H4 (cell line): ENCODE measurements at places on chromosomes 6 and 20.

DNA sequence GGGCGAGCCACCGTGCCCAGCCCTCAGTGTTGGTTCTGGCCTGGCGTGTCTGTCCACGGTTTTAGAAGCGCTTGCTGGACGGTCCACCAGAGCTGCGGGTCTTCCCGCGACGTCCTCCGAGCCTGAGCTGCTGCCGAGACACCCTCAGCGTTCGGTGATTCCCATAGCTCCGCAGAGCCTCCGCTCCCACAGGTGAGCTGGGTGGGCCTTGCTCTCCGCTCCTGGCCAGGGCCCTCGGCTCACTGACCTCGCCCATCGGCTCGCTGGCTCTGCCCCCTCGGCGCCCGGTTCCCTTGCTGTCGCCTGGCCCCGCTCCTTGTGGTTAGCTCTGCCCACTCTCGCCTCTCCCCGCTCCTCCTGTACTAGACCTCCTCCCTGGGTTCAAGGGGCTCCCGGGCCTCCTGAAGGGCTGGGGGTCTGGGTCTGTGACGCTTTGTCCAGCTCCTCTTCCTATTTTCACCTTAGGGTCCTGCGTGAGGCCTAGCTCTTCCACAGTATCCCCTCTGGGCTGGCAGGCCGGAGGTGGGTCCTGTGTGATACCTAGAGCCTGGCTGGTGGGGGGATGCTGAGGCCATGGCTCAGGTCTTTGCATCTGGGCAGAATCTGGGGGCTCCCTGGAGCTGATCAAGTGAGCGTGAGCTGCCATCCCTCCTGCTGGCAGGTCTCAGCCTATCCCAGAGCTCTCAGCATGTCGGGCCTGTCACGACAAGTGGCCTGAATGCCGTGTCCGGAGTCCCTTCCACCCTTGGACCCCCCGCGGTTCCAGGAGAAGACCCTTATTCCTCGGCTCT, 5.0 kb upstream of the COX4I2 start:
- no peak for DNase-seq

- no peak for DNase-seq
Measured at GRCh38 chr6:108030211-108030610, 44.3 kb downstream of the OSTM1 start.

- no peak for DNase-seq
Measured at GRCh38 chr6:5197084-5197483, 63.7 kb downstream of the LYRM4 start.

DNA sequence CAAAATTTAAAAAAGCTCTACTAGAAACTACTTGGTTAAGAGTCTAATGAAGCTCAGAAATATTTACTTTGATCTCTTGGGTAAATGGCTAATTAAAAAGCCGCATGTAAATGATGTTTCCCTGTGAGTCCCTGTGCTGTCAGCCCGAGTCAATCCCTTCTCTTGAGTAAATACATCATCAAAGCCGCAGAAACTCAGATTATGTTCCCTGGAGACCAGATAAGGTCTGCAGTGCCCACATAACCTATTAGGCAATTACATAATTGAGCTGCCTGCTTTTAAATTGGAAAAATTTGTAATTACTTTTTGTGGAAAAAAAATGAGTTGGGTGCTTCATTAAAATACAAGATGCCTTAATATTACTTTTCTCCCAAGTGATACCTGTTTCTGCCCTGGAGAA, 83.1 kb downstream of the KIZ start:
- DNase-seq = no peak

DNA sequence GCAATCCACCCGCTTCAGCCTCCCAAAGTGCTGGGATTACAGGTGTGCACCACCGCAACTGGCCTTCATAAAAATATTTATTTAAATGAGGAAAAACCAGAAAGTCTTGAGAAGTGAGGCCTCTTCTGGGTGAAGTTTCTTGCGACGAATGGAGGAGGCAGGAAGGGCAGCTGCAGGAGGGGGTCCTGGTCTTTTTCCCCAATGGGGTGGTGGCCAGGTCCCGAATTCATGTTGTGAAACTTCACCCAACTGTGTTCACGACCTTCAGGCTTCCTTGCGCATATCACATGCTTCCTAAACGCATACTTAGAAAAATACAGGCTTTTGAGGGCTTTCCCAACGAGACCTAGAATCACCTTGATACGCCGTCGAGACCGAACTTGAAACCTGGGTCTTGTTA, 145.1 kb downstream of the CDH4 start:
- DNase-seq = no peak

GRCh38 chr6:142551274-142551811, 249.5 kb downstream of the ADGRG6 start:
- peak; percentile 83 for DNase-seq

- DNase-seq = peak; percentile 53
Measured at GRCh38 chr6:53347921-53348370, 804 bp downstream of the ELOVL5 start.

- DNase-seq = no peak
Measured at GRCh38 chr6:45082091-45082490, 246.0 kb upstream of the RUNX2 start.

GRCh38 chr20:5608104-5608441, 142.1 kb upstream of the SHLD1 start:
- no peak for DNase-seq

DNA sequence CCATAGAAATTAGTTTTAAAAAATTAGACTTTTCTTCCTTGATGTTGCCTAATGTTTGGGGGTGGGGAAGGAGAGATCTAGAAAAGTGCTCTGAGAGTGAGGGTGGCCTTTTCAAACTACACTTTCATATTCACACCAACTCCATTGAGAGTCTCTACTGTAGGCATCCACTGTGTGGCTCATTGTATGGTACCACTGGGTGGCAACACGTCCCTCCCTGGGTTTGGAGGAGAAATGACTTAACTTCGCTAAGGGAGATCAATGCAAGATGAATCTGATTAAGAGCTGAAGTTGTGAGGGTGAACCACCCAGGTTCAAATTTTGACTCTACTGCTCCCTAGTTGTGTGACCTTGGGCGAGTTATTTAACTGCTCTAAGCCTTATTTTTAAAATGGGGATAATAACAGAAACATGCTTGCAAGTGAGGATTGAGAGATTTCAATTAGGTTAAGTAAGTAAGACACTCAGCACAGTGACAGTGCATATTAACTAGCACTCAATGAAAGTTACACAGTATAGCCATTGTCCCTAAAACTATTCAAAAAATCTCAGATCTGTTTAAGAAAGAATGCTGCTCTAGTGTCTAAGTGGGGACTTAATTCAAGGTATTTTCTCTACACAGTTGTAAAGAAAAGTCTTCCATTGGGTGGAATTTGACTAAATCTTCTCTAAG, 193.5 kb upstream of the CNR1 start:
- no peak for DNase-seq

- DNase-seq = no peak
Measured at GRCh38 chr20:17749978-17750721, 50.4 kb downstream of the BANF2 start.

DNA sequence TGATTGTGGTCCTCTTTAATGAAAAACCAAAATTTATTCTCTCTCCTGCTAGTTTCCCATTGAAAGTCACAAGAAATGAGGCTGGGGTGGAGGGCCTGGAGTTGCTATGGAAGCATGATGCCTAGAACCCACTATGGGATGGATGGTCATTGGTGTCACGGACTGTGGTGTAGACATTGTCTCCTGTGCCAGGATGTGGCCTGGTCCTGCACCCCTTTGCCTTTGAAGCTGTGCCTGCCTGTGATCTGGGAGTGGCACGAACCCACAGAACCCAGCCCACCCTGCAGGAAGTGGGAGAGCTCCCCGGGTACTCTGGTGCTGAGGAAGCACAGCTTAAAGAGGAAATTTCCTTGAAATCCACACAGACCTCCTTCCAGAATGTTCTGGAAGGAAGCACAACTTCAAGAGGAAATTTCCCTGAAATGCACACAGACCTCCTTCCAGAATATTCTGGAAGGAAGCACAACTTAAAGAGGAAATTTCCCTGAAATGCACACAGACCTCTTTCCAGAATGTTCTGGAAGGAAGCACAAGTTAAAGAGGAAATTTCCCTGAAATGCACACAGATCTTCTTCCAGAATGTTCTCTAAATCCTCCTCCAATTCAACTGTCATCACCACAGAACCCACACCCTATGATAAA, 105.6 kb downstream of the CDH26 start:
- no peak for DNase-seq

GRCh38 chr6:145603424-145603833, 131.9 kb downstream of the EPM2A start:
- DNase-seq = no peak

DNA sequence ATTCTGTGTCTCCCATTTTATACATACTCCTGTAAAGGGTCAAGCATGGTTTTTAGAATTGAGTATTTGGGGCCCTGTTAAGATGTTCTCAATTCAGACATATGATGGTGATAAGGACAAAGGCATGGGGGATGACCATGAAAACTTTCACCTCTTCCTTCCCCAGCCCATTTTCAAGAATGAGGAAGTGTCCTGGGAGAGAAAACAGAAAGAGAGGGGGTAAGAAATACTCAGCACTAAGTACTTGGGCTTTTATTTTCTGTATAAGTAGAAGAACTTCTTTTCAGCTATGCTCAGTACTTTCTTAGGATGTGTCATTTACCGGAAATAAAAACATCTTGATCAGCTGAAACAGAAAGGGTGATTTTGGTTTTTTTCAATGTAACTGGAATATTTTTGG, 10.9 kb upstream of the MBOAT1 start:
- DNase-seq = no peak

GRCh38 chr6:33634161-33634727, 13.1 kb downstream of the ITPR3 start:
- no peak for DNase-seq

- DNase-seq = no peak
Measured at GRCh38 chr6:25017932-25018567, 82.3 kb upstream of the RIPOR2 start.

DNA sequence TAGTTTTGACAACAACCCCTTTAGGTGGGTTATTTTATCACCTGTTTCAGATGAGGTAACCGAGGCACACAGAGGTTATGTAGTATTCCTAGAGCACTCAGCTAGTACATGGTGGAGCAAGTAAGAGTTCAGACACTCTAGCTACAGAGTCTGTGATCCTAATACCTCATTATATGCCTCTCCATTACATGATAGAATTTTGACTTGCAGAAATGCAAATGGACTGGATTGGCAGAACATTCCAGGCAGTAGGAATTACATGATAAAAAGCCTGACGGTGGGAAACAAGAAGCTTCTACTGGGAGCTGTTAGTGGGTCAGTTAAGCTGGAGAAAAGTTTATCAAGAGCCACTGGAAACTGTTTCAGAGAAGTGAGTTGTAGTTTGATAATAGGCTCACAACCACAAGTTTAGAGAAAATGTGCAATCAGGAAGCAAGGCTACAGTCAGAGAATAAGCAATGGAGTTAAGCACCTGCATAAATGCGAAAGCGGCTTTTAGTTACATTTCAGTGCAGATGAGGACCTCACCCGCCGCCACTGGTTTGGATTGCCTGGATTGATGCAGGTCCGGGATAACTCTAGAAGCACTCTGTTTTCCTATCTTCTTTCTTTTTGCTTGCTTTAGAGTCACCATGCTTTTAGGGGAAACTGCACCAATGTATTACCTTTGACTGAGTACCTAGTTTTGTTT, 34.7 kb upstream of the MYLK2 start:
- no peak for DNase-seq

GRCh38 chr6:101706576-101706975, 313.1 kb downstream of the GRIK2 start:
- DNase-seq = no peak

- no peak for DNase-seq
Measured at GRCh38 chr6:134520181-134521115, 202.5 kb upstream of the SGK1 start.

DNA sequence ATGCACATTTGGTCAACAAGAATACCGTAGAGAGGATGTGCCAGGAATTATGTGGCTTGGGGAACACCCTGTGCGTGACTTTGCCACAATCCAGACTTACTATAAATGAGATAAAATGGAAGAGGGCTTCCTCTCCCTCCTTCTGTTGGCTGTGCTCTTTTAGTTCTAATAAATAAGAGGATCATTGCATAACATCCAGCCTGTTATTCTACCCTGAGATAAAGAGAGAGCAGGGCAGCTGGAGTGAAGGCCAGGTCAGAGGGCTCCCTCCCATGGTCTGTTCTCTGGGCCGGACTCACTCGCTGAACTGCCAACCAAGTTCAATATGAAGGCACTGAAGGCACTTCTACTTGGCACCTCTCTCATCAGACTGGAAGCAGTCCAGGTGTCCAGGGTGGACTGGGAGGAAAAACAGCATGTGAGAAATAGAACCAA, 91.7 kb downstream of the MTFR2 start:
- no peak for DNase-seq

DNA sequence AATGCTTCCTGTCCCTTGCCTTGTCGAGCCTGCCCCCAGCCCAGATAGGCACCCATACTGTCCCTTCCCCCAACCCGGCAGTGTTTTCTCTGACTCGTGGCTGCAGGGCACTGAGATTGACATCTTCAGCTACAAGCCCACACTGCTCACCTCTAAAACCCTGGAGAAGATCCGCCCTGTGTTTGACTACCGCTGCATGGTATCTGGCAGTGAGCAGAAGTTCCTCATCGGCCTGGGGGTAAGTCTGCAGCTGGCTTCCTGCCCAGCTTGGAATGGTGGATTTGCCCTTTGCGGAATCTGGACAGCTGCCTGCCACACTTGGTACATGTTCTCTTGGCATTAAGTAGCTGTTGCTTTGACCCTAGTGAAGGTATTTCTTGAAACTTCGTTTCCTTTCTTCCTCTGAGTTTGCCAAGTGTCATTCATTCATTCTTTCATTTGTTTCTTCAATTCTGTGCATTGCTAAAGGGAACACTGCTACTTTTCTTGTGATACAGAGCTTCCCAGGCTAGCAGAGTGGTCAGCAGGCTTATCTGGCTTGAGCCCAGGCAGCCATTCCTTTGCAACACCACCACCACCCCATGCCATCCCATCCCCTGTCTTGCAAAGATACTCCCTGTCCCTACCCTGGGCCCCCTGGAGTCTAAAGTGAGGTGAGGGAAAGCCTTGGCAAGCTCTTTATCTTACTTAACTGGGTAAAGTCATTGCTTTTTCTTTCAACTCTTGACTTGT, 26.2 kb downstream of the CCDC167 start:
- no peak for DNase-seq

- DNase-seq = no peak
Measured at GRCh38 chr20:63378626-63379025, 17.5 kb upstream of the CHRNA4 start.

- no peak for DNase-seq
Measured at GRCh38 chr6:45184937-45185336, 143.2 kb upstream of the RUNX2 start.

GRCh38 chr6:101845172-101845571, 451.7 kb downstream of the GRIK2 start:
- DNase-seq = no peak

DNA sequence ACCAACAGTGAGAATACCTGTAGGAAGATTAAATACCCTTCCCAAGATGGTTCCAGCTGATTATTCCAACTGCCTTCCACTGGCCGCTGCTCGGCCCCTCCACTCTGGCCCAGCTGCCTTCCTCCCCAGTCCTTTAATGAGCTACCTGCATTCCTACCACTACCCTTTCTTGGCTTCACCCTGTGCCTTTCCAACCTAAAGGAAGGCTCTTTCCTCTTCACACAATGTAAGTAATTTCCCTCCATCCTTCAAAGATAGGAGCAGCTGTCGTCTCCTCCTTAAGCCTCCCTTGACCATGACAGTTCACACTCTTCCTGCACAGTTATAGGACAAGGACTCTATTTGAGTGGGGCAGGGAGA, 16.2 kb upstream of the SNX9 start:
- no peak for DNase-seq

- peak; percentile 10 for DNase-seq
Measured at GRCh38 chr20:9059931-9060330, 9.0 kb upstream of the PLCB4 start.
